Tibial nerve (tissue), 4 donors: ENCODE measurements at places on chromosomes 3 and 15. TPM values are rescaled to one million over a fixed set of nuclear protein-coding genes. Genes with fewer than 3 reads are reported as not detected.
A peak's percentile ranks its signal among the peaks of the same experiment; 100 is the strongest.

DNA sequence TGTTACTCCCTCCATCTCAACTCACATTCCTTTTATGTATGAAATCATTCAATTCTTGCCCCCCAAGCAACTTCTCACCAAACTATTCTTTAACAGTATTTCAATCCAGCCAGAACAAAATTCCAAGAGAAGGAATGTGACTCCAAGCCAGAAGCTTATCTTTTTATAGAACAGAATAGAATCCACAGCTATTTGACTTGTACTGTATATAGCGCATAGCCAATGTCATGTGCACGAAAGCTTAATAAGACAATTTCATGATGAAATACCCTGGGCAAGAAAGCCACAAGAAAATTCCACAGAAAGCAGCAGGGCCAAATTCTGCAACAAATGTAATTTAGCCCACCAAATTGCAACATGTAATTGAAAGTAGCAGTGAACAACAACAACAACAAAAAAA, 127.6 kb upstream of the UBE2E2 start:
- H3K4me3 ChIP-seq = no peak overlapping the region
- H3K27me3 ChIP-seq = no peaks in the 10 kb centered on the region
- no peak overlapping the region for H3K27ac ChIP-seq
- H3K36me3 ChIP-seq = no peaks in the 10 kb centered on the region

DNA sequence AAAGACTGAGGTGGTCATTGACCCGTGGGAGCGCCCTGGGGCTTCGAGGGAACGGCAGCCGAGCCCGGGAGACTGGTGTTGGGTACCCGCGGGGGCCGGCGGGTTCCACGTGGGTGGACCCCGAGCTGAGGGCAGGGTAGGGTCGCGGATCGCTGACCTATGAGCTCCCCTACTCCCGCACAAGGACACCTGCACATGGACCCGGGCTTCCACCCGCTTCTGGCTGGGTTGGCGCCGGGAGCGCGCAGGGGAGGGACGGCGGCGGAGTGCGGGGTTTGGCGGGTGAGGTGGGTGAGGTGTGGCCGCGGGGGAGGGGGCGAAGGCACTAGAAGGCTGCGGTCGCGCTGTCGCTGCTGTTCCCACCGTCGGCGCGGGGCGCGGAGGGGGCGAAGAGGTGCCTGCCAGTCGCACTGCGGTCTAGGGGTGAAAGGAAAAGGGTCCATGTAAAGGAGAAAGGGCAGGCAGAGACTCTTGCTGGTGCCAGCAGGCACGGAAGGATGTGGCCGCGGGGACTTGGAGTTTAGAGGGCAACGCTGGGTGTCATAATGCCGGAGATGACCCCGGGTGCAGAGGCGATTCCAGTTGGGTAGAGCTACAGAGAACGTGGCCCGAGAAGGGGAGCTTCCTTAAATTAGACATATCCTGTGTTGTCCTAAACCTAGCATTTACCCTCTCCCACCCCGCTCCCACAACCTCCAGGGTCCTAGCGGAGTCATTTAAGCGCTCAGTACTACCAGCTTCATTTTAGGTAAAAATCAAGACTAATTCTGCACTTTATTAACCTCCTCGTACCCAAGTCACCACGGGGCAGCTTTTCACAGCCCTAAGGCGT, 245.9 kb upstream of the TOPAZ1 start:
- no peak for DNase-seq
- H3K4me3 ChIP-seq = peak overlapping the region; percentile 42
- H3K27ac ChIP-seq = no peak overlapping the region
- no peaks in the 10 kb centered on the region for H3K36me3 ChIP-seq
- H3K27me3 ChIP-seq = no peaks in the 10 kb centered on the region

GABRR3 gene
- not detected for total RNA-seq

- no peak overlapping the region for H3K4me3 ChIP-seq
- H3K4me1 ChIP-seq = no peaks in the 10 kb centered on the region
- H3K27me3 ChIP-seq = no peaks in the 10 kb centered on the region
- no peak overlapping the region for H3K27ac ChIP-seq
- no peaks in the 10 kb centered on the region for H3K36me3 ChIP-seq
- no peak for DNase-seq
Observed at GRCh38 chr3:187902041-187902471, 156.8 kb upstream of the BCL6 start.

GRCh38 chr15:71238926-71239325, 123.7 kb downstream of the THSD4 start:
- no peak overlapping the region for H3K27ac ChIP-seq
- H3K4me1 ChIP-seq = no peaks in the 10 kb centered on the region
- no peak overlapping the region for H3K4me3 ChIP-seq
- DNase-seq = no peak

DNA sequence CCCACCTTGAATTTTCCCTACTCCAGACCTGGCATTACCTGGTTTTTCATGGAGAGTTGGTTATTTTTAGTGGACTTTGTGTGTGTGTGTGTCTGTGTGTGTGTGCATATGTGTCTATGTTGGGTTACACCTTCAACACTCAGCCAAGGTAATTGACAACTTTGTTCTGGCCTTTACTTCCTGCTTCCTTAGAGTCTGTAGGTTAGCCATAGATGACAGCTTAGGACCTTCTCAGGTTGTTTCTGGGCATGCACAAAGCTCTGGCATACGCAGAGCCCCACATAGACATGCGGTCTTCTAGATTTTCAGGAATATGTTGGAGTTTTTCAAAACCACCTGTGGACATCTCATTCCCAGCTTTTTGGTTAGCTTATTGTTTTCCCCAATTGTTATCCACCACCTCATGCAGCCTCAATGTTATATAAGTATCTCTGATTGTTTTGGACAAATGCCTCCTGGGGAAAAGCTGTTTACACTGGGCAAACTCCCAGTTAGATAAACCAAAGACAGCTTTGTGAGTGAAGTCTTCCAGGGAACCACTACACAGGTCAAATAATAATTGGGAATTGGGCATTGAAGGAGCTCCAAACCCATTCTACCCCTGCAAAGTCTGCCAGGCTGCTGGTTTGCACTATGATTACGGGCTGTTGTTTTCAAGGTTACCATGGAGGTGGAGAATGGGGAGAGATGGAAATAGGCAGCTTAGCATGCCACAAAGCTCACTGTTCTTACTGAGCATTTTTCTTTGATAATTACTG, 201.2 kb downstream of the ADAMTSL3 start:
- H3K36me3 ChIP-seq = no peaks in the 10 kb centered on the region
- H3K27ac ChIP-seq = no peak overlapping the region
- H3K4me3 ChIP-seq = no peak overlapping the region

GOLGA8R gene
- total RNA-seq = 6.7 TPM

DNA sequence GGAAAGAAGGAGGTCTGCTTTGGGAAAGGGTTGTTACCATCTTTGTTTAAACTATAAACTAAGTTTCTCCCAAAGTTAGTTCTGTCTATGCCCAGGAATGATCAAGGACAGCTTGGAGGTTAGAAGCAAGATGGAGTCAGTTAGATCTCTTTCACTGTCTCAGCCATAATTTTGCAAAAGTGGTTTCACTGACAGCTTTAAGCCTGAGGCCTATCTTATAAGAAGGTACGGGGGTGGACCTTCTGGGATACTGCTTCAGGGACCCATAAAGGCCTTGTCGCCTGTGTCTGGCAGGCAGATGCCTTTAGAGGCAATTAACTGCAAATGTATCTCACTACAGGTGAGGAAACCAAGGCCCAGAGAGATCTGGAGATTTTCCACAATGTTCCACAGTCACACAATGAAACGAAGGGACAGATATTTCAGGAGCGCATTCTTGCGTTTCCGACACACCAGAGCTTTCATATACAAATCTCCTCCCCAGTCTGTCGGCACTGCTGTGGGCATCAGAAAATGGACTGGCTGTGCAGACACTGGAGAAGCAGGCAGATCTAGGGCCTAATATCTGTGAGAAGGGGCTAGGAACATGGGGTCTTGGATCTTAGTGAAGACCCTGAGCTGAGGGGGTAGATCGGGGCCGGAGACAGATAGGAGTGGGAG, 169.5 kb upstream of the SMAD3 start:
- no peaks in the 10 kb centered on the region for H3K36me3 ChIP-seq
- peaks cover 7% of the 10 kb centered on the region for H3K4me1 ChIP-seq
- no peaks in the 10 kb centered on the region for H3K27me3 ChIP-seq
- H3K27ac ChIP-seq = no peak overlapping the region
- no peak overlapping the region for H3K4me3 ChIP-seq
- no peak for DNase-seq

BAHD1 gene
- 12.7 TPM for total RNA-seq

- no peak for DNase-seq
- no peaks in the 10 kb centered on the region for H3K27me3 ChIP-seq
- H3K27ac ChIP-seq = no peak overlapping the region
- H3K4me3 ChIP-seq = no peak overlapping the region
Observed at GRCh38 chr15:85600001-85600400, 194.7 kb downstream of the KLHL25 start.

ACSBG1 gene
- 0.21 TPM for total RNA-seq

DNA sequence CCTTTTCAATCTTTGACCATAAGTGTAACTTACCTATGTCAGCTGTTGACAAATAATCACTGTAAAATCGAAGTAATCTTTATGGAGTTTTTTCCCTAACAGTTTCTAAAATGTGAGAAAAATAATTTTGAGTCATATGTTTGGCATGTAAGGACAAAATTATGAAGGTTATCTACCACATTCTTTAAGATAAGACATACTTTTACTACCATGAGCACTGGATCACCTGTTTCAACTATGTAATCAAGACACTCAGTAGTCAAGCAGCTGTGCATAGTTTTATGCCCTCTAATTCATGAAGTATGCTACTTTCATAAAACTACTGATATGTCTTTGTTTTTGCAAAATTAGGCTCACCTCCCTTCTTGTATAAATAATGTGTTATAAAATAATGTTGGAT, 12.1 kb downstream of the FGF7 start:
- H3K36me3 ChIP-seq = no peaks in the 10 kb centered on the region
- H3K4me1 ChIP-seq = peaks cover 15% of the 10 kb centered on the region
- peak overlapping the region; percentile 15 for H3K27ac ChIP-seq
- DNase-seq = no peak
- H3K27me3 ChIP-seq = no peaks in the 10 kb centered on the region
- H3K4me3 ChIP-seq = no peak overlapping the region

GRCh38 chr3:131712662-131713061, 209.9 kb upstream of the MRPL3 start:
- peaks cover 7% of the 10 kb centered on the region for H3K4me1 ChIP-seq
- DNase-seq = no peak
- no peak overlapping the region for H3K4me3 ChIP-seq
- H3K36me3 ChIP-seq = no peaks in the 10 kb centered on the region

DNA sequence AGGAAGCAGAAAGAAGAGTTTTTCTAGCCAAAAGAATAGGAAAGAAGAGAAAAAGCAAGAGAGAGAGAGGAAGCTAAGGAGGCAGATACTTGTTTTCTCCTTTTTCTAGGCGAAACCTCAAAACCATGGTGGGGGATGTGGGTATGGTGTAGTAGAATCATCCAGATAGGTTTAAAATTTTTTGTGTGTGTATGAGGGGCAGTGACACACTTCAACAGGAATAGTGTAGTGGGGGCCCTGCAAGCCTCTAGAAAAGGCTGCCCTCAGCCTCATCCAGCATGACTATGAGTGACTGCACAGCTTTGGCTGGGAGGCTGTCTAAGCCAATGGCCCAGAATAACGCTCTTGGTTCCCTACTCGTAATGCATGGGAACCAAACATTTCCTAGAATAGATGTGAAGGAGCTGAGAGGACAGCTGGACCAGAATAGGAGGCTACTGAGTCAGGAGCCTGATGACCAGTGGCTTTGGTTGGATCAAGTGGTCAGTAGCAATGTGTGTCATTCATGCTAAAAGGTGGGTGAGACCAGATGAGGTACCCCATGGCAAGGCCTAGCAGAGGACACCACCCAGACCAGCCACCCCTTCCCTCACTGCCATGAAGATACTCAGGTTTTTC, 24.4 kb downstream of the MOBP start:
- DNase-seq = no peak
- no peak overlapping the region for H3K27ac ChIP-seq
- no peaks in the 10 kb centered on the region for H3K27me3 ChIP-seq
- no peaks in the 10 kb centered on the region for H3K36me3 ChIP-seq
- H3K4me3 ChIP-seq = no peak overlapping the region

LRRC3B gene
- not detected for total RNA-seq

DNA sequence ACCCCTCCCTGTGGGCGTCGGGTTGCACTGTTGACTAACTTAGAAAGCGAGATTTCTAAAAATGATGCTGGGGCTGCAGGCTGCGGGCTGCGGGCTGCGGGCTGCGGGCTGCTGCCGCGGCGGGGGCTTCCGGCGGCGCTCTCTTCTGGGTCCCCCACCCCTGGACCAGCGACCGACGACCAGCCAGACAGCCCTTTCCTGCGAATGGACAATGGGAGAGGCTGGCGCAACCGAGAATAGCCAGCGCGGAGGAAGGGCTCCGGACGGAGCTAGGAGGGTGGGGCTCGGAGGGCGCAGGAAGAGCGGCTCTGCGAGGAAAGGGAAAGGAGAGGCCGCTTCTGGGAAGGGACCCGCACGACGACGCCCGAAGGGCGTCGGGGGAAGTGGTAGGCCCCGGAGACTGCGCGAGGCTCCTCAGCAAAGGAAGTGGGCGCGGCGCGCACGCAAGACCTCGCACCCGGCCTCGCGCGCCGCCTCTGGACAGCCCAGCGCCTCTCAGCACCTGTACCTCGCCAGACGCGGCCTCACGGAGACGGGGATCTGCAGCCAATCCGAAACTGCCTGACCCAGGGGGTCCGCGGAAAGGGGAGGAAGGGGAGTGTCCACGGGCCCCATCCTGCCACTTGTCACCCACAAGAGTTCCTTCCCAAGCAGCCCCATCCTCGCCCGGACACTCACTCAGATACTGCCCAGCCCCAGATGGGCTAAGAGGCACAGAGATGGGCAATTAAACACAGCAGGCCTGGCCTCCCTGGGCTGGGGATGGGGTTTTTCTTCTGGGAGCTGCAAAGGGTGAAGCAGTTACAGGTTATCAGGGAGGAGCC, 70.7 kb downstream of the SLC12A8 start:
- H3K27ac ChIP-seq = peak overlapping the region; percentile 61
- DNase-seq = no peak
- H3K4me1 ChIP-seq = peaks cover 17% of the 10 kb centered on the region
- H3K36me3 ChIP-seq = no peaks in the 10 kb centered on the region
- H3K27me3 ChIP-seq = no peaks in the 10 kb centered on the region
- H3K4me3 ChIP-seq = peak overlapping the region; percentile 43

CD200 gene
- 4.5 TPM for total RNA-seq

DNA sequence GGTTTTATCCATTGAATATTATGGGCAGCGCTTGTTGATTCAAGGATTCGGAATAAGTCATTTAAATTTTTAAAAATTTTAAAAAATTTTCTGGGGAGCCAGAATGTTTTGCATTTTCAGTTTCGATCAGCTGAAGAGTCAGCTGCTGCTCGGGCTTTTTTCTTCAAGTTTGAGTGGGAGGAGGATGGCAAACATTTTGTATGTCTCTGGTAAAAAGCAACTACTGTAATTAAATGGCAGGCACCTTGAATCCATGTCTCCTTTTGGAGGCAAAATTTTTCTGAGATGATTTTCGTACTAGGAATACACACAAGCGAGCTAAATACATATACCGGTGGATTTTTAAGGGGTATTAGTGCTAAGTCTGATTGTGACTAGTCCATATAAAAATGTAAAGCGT, 612 bp downstream of the C3orf38 start:
- peaks cover 20% of the 10 kb centered on the region for H3K4me1 ChIP-seq
- H3K36me3 ChIP-seq = peaks cover 25% of the 10 kb centered on the region
